ENCODE measurements at places on chromosomes 1 and 21. TPM values are rescaled to one million over a fixed set of nuclear protein-coding genes. Genes with fewer than 3 reads are reported as not detected.

MXRA8 gene
- total RNA-seq: 8.1 TPM

CASQ1 gene
- 0.55 TPM for total RNA-seq

ERICH3 gene
- total RNA-seq: not detected

NMNAT2 gene
- total RNA-seq: 11.5 TPM

CORT gene
- not detected for total RNA-seq

CDK18 gene
- total RNA-seq: 38.5 TPM

ASTN1 gene
- total RNA-seq: 0.94 TPM

CASQ2 gene
- total RNA-seq: not detected

HMGN1 gene
- 513 TPM for total RNA-seq

SLC1A7 gene
- not detected for total RNA-seq

DNA sequence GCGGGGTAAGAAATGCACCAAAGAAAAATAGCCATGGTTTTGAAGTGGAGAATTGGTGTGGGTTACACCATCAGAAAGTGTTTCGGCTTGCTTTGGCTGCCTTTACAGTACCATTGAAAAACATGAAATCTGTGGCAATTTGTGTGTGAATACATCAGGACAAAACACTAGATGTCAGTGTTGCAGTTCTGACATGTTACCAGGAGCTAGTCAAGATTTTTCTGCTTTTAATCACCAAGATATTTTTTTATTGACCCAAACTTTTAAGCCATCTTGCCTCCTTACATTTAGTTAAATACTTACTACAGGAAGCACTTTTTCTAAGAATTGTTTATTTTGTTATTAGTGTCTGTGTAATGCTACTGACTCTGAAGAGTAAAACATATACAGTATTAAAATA lies 14.3 kb downstream of the RRP15 start:
- no peak overlapping the region for H3K27ac ChIP-seq
- H3K36me3 ChIP-seq: peaks cover 13% of the 10 kb centered on the region

GRCh38 chr1:175840787-175841186 lies 97.4 kb upstream of the TNR start:
- no peaks in the 10 kb centered on the region for H3K36me3 ChIP-seq
- no peak overlapping the region for H3K4me3 ChIP-seq
- no peak for DNase-seq

DNA sequence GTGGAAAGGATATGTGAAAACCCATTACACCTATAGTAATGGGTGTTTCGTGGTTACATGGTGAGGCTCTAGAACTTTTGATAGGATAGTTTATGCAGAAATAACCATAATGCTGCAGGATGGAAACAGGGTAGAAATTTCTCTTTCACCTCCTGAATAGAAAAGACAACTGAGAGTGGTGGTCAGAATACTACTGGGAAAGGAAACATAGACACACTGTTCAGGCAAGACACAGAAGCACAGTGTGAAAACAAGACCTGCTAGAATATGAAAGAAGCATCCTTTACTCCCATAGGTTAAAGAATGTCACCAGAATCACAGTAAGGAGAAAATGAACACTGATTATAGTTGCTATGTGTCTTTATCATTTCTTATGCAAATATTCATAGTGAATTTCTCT lies 496.6 kb downstream of the DPYD start:
- no peak overlapping the region for H3K4me3 ChIP-seq
- no peaks in the 10 kb centered on the region for H3K4me1 ChIP-seq
- DNase-seq: no peak
- H3K27me3 ChIP-seq: no peaks in the 10 kb centered on the region

DNA sequence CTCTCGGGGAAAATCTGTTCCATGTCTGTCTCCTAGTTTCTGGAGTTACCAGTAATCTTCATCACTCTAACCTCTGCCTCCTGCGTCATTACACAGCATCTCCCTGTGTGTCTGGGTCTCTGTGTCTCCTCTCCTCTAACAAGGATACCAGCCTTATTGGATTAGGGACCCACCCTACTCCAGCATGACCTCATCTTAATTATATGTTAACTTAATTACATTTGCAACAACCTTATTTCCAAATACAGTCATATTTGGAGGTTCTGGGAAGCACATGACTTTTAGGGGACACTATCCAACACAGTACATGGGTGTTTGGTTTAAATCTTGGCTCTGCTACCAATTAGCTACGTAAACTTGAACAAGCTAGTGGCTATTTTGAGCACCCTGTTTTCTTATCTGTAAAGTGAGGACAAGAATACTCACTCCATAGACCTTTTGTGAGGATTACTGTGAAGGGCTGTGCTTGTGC lies 83.9 kb upstream of the SGIP1 start:
- no peaks in the 10 kb centered on the region for H3K36me3 ChIP-seq
- no peak for DNase-seq
- H3K4me1 ChIP-seq: no peaks in the 10 kb centered on the region
- H3K4me3 ChIP-seq: no peak overlapping the region
- no peaks in the 10 kb centered on the region for H3K27me3 ChIP-seq

GRCh38 chr1:198253668-198254067 lies 96.9 kb downstream of the NEK7 start:
- H3K36me3 ChIP-seq: no peaks in the 10 kb centered on the region
- H3K27me3 ChIP-seq: no peaks in the 10 kb centered on the region
- DNase-seq: no peak
- no peak overlapping the region for H3K27ac ChIP-seq
- H3K4me3 ChIP-seq: no peak overlapping the region

GRCh38 chr1:244339776-244340175 lies 111.9 kb downstream of the ADSS2 start:
- H3K4me3 ChIP-seq: no peak overlapping the region
- peak; percentile 26 for DNase-seq
- H3K27ac ChIP-seq: no peak overlapping the region
- H3K36me3 ChIP-seq: no peaks in the 10 kb centered on the region

- no peak overlapping the region for H3K27ac ChIP-seq
- no peak overlapping the region for H3K4me3 ChIP-seq
- H3K36me3 ChIP-seq: no peaks in the 10 kb centered on the region
- no peaks in the 10 kb centered on the region for H3K27me3 ChIP-seq
- DNase-seq: no peak
Measured at GRCh38 chr1:24409535-24409934, 4.0 kb downstream of the STPG1 start.

GRCh38 chr1:155946633-155947219 lies 5.3 kb downstream of the RXFP4 start:
- H3K27ac ChIP-seq: no peak overlapping the region
- H3K4me3 ChIP-seq: no peak overlapping the region
- DNase-seq: no peak
- no peaks in the 10 kb centered on the region for H3K4me1 ChIP-seq

GRCh38 chr21:21751286-21751685 lies 753.1 kb downstream of the NCAM2 start:
- H3K27me3 ChIP-seq: no peaks in the 10 kb centered on the region
- DNase-seq: no peak
- no peak overlapping the region for H3K4me3 ChIP-seq

- no peak overlapping the region for H3K27ac ChIP-seq
- H3K4me1 ChIP-seq: peaks cover 3% of the 10 kb centered on the region
- peaks cover 3% of the 10 kb centered on the region for H3K36me3 ChIP-seq
- DNase-seq: peak; percentile 71
- peak overlapping the region; percentile 23 for H3K4me3 ChIP-seq
- H3K27me3 ChIP-seq: peaks cover 18% of the 10 kb centered on the region
Measured at GRCh38 chr1:27356619-27357280, 10.0 kb downstream of the MAP3K6 start.

DNA sequence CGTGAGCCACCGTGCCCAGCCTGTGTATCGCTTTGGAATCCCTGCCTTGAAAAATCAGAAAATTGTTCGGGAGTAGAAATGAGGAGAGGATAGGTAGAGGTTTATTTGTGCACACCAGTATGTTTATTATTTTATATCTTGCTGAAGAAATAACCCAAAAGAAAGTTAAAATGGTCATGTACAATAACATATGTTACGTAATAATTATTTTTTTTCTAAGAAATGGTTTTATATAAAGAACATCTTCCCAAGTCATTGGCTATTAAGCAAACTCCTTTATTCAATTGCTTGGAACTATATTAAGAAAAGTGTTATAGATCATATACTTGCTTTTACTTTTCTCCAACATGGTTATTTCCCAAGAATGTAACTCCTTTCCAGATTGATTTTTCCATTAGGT lies 171.8 kb downstream of the PHTF1 start:
- H3K27ac ChIP-seq: no peak overlapping the region
- DNase-seq: no peak
- H3K4me1 ChIP-seq: no peaks in the 10 kb centered on the region
- H3K4me3 ChIP-seq: no peak overlapping the region

DNA sequence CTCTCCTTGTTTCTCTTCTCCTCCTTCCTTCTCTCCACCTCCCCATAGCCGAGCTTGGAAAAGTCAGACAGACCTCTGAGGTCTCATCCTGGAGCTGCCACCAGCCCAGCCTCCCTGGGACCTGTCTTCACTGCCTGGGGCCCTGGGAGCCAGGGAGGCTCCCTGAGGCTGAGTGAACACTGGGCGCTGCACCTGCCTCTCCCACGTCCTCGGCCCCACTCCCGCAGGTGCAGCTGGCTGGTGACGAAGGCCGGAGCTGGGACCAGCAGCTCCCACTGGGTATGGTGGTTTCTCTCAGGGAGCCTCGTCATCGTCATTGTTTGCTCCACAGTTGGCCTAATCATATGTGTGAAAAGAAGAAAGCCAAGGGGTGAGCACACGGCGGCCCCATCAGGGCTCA lies 5.3 kb downstream of the TNFRSF14 start:
- no peak overlapping the region for H3K4me3 ChIP-seq
- no peaks in the 10 kb centered on the region for H3K4me1 ChIP-seq
- H3K36me3 ChIP-seq: no peaks in the 10 kb centered on the region
- no peaks in the 10 kb centered on the region for H3K27me3 ChIP-seq
- no peak for DNase-seq

- no peak overlapping the region for H3K27ac ChIP-seq
- no peaks in the 10 kb centered on the region for H3K4me1 ChIP-seq
- H3K36me3 ChIP-seq: peaks cover 18% of the 10 kb centered on the region
- H3K27me3 ChIP-seq: no peaks in the 10 kb centered on the region
- no peak for DNase-seq
Measured at GRCh38 chr21:31480228-31480627, 136.2 kb upstream of the TIAM1 start.

DNA sequence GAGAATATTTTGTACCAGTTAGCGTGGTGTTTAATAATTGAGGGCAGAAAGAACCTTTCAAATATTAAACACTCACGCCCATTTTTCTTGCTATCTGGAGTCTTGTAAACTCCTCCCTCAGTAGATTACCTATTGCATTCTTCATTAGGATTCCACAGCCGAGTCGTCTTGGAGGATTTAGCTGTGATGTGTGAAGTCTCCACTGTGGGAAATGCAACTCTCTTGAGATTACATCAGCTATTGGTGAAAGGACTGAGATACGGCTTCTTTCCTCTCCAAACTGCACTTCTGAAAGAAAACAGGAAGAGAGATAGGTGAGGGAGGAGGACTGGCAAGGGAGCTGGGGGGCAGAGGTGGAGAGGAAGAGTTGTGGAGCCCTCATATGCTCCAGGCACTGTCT lies 36.1 kb downstream of the ACTA1 start:
- no peaks in the 10 kb centered on the region for H3K27me3 ChIP-seq
- H3K27ac ChIP-seq: no peak overlapping the region
- no peak overlapping the region for H3K4me3 ChIP-seq
- H3K36me3 ChIP-seq: no peaks in the 10 kb centered on the region

DNA sequence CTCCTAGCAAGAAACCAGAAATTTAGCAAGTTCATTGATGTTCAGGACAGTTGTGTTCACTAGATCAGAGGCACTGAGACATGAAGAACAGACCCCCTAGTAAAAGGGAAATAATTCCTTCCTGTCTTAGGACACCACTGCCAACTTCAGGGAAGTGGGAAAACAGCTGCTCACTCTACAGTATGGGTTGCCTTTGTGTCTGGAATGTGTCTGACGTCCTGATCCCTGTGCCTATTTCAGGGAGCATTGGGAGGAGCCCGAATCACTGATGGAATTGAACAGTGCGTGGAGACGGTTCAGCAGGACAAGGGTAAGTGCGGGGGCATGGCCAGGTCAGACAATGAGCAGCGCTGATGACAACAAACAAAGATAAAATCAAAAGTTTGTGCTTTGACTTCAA lies 21.0 kb downstream of the S100A11 start:
- no peak for DNase-seq
- no peaks in the 10 kb centered on the region for H3K36me3 ChIP-seq
- H3K27me3 ChIP-seq: no peaks in the 10 kb centered on the region
- H3K27ac ChIP-seq: no peak overlapping the region
- H3K4me3 ChIP-seq: no peak overlapping the region

GRCh38 chr1:15027515-15027986 lies 126.0 kb upstream of the TMEM51 start:
- H3K27ac ChIP-seq: no peak overlapping the region
- DNase-seq: peak; percentile 72
- H3K27me3 ChIP-seq: no peaks in the 10 kb centered on the region
- H3K36me3 ChIP-seq: no peaks in the 10 kb centered on the region
- H3K4me3 ChIP-seq: no peak overlapping the region

GRCh38 chr21:36684957-36685714 lies 13.8 kb upstream of the SIM2 start:
- no peak for DNase-seq
- no peaks in the 10 kb centered on the region for H3K4me1 ChIP-seq
- H3K4me3 ChIP-seq: no peak overlapping the region

- peaks cover 4% of the 10 kb centered on the region for H3K36me3 ChIP-seq
- DNase-seq: no peak
- no peaks in the 10 kb centered on the region for H3K27me3 ChIP-seq
Measured at GRCh38 chr1:239184561-239185244, 201.7 kb upstream of the CHRM3 start.

GRCh38 chr1:245483247-245483646 lies 328.5 kb downstream of the KIF26B start:
- H3K27ac ChIP-seq: no peak overlapping the region
- no peak overlapping the region for H3K4me3 ChIP-seq
- no peak for DNase-seq
- H3K4me1 ChIP-seq: peaks cover 9% of the 10 kb centered on the region

GRCh38 chr1:167118188-167118587 lies 24.3 kb downstream of the STYXL2 start:
- peaks cover 4% of the 10 kb centered on the region for H3K4me1 ChIP-seq
- DNase-seq: no peak
- H3K27me3 ChIP-seq: no peaks in the 10 kb centered on the region
- no peak overlapping the region for H3K4me3 ChIP-seq
- no peak overlapping the region for H3K27ac ChIP-seq

GRCh38 chr1:145906954-145907753 lies 2.7 kb downstream of the ITGA10 start:
- no peaks in the 10 kb centered on the region for H3K4me1 ChIP-seq
- DNase-seq: no peak
- no peaks in the 10 kb centered on the region for H3K36me3 ChIP-seq
- no peak overlapping the region for H3K4me3 ChIP-seq
- H3K27me3 ChIP-seq: no peaks in the 10 kb centered on the region

DNA sequence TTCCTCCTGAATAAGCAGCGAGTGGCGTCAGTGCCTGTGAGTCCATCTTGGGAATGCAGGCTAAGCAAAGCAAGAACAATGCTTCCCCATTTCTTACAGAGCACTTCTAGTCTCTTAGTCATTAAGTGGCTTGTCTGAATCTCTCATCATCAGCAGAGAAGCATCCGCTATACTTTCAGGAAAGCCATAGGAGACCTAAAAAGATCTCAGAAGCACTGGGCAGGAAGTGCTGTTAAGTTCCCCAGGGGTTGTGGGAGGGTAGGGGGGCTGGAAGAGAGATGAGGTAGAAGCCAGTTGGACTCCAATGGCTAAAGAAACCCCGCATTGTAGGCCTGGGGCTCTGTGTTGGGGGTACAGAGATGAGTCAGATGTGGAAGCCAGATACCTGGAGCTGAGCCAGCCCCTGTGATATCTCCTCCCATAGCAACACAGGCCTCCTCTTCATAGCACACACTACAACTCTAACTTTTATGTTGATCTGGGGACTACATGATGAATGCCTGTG lies 44.9 kb downstream of the SYT6 start:
- H3K27ac ChIP-seq: no peak overlapping the region
- no peak for DNase-seq
- peaks cover 9% of the 10 kb centered on the region for H3K4me1 ChIP-seq

GRCh38 chr21:26519142-26519541 lies 53.9 kb downstream of the CYYR1 start:
- H3K4me1 ChIP-seq: no peaks in the 10 kb centered on the region
- H3K36me3 ChIP-seq: peaks cover 26% of the 10 kb centered on the region
- H3K27ac ChIP-seq: no peak overlapping the region
- H3K4me3 ChIP-seq: no peak overlapping the region
